ENCODE measurements at places on chromosomes 6 and 20.
A peak's percentile ranks its signal among the peaks of the same experiment; 100 is the strongest.

DNA sequence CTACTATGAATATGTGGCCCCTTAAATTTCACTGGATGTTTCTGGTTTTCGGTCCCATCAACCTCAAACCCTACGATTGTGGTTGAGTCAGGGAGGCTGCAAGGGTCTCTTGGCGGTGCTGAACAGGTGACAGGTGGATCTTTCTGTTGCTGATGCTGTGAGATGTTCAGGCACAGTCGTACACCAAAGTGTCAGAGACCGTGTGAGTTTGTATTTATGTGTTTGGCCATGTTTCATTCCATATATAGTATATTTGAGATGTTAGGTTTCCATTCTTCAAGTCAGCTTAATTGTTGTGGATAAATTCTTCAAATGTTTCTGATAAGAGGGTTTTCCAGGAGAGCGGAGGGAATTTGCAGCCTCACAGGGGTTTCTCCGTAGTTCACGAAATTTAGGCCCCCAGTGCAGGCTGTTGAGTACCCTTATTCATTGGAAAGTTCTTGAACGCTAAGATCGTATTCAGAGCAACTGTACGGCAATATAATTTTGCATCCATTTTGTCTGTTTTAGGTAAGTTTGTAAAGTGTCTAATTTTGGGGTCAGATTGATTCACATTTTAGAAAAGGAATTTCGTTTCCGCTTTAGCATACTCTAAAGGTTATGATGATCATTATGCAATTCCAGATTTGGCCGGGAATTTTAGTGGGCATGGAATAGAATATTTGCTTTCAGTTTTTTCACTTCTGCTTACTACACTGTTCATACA is 1.2 kb downstream of the TAB2 start:
- no peak for DNase-seq

- peak; percentile 30 for DNase-seq
Observed at GRCh38 chr6:115551527-115551926, 509.2 kb downstream of the FRK start.

GRCh38 chr6:166779381-166779780 is 152.3 kb upstream of the RPS6KA2 start:
- DNase-seq: no peak

GRCh38 chr20:57034001-57034400 is 232.4 kb downstream of the BMP7 start:
- DNase-seq: no peak

GRCh38 chr6:39309942-39310531 is 4.2 kb downstream of the KCNK17 start:
- DNase-seq: peak; percentile 36
